ENCODE measurements at places on chromosomes 2 and 18.
A peak's percentile ranks its signal among the peaks of the same experiment; 100 is the strongest.

DNA sequence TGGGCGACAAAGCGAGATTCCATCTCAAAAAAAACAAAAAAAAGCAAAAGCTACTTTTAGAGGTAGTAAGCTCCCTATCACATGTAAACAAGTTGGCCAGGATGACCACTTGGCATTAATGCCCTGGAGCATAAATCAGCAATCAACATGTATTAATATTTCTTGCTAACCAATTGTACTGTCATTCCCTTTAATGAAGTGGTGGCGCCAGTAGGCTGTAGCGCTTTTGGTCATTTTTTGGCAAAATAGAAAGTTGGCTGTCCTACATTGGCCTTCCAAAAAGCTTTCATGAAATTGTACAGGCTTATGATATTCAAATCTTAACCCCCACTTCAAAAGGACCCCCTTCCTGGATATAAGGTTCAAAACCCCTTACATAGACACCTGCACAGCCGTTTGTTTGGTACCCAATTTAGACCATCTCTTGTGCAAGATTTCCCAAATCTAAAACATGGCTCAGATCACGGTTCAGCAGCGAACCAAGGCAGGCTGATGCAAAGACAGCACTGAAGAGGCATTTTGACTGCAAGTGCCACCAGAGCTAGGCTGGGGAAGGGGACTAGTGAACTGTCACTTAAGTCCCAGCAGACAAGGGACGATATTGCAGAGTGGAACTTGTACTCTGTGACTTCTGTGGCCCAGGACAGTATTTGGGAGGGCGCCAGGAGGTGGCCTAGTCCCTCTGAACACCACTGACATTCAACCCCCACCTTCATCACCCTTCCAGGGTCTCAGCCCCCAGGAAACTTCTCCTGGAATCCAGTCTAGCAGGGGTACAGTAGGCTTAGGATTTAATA lies 31.9 kb downstream of the SMAD7 start:
- DNase-seq: no peak

GRCh38 chr2:69375494-69376353 lies 11.3 kb downstream of the GFPT1 start:
- peak; percentile 60 for DNase-seq

GRCh38 chr2:1772471-1773267 lies 28.4 kb upstream of the PXDN start:
- no peak for DNase-seq

- no peak for DNase-seq
Measured at GRCh38 chr2:80231421-80231820, 73.1 kb downstream of the LRRTM1 start.

DNA sequence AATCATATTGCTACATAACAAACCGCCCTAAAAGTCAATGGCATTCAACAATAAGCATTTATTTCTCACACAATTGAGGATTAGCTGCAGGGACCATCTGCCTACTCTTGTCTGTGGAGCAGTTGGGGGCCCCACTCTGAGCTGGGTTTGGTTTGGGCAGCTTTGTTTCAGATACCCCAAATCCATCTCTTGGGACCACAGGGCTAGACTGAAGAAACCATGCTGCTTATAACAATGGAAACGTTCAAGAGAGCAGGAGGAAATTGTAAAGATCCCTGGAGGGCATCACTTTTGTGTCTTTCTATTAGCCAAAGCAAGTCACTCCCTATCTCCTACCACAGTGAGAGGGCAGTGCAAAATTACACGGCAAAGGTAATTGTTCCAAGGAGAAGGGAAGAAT lies 146.5 kb upstream of the MGAT5 start:
- no peak for DNase-seq

DNA sequence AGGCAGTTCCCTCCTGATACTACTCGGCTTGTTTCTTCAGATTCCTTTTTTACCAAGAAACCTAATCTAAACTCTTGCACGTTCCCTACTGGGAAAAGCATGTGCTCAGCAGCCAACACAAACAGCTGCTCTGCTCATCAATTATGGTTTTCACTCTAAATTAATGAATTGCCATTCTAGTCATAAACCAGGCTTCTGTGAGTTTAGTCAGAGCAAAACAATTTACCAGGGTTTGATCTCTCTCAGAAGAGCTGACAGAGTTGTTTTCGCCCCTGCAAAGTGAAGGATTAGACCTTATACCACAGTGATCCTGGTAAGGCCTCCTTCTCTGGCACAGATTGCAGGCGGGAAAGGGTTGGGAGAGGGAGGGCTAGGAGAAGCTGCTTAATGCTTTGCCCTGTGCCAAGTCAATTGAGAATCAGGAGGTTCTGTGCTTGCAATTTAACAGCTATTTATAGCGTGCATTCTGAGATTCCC lies 57.2 kb downstream of the REEP1 start:
- no peak for DNase-seq
